ENCODE measurements at places on chromosomes 6 and 20. TPM values are rescaled to one million over a fixed set of nuclear protein-coding genes. Genes with fewer than 3 reads are reported as not detected.

GRCh38 chr20:1876975-1877608 is 18.1 kb upstream of the SIRPA start:
- DNase-seq: peak; percentile 47

- DNase-seq: no peak
Measured at GRCh38 chr20:60785301-60785700, 466.8 kb upstream of the CDH4 start.

DNA sequence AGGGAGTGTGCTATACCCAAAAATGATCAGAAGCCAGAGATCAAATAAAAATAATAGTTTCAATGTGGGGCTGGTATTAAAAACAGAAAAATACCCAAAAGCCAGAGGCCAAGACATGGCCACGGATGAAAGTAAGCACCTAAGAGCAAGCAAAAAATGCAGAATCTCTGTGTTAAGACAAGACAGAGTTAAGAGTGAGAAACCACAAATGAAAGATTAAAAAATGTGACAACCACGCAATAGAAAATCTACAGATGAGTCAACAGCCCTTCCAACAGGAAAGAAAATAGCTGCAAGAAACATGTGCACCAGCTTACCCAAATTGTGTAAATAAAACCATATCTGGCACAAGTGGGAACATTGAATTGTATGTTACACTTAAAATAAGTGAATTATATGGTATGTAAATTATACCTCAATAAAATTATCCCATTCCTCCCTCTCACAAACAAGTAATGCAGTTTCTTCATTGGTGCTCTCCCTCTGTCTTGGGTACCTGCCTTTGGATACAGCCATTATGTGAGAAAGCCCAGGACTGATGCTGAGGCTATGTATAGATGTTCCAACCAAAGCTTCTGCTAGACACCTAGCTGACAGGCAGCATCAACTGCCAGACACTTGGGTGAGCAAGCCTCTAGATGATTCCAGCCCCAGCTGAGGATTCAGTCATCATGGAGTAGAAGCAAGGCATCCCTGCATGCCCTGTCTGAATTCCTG is 55.3 kb upstream of the UFL1 start:
- DNase-seq: no peak

- no peak for DNase-seq
Measured at GRCh38 chr20:14062786-14063185, 67.5 kb downstream of the MACROD2 start.

DNA sequence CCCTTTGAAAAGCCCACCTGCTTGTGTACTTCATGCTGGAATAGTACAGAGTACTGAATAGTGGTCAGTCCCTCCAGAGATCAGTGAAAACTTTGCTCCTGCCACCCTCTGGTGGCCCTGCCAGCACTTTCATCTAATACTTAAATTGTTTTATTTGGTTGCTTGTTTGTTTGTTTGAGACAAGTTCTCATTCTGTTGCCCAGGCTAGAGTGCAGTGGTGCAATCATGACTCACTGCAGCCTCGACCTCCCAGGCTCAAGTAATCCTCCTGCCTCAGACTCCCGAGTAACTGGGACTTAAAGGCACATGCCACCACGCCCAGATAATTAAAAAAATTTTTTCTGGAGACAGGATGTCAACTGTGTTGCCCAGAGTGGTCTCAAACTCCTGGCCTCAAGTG is 9.1 kb downstream of the FAM83D start:
- no peak for DNase-seq

GRCh38 chr6:113442040-113442439 is 415.1 kb upstream of the MARCKS start:
- DNase-seq: no peak

The ARMC2 gene
- total RNA-seq: 16.3 TPM

The TRIM40 gene
- not detected for total RNA-seq

DNA sequence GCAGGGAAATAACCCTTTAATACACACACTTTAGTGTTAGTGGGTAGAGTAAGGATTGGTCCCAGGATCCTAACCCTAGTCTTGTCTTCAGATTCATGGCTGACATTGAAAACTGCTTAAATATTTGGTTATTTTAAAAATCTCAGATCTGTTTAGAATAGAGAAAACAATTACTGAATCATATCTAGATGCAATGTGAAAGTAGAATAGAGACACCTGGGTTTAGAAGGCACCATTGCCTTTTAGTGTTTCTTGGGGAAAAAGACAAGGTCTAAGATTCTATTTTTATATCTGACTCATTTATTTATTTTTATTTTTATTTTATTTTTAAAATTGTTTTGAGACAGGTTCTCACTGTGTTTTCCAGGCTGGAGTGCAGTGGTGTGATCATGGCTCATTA is 6.0 kb downstream of the DDX43 start:
- no peak for DNase-seq

Measured in frontal cortex (tissue), 4 donors.